ENCODE measurements at places on chromosomes 1 and 21.

DNA sequence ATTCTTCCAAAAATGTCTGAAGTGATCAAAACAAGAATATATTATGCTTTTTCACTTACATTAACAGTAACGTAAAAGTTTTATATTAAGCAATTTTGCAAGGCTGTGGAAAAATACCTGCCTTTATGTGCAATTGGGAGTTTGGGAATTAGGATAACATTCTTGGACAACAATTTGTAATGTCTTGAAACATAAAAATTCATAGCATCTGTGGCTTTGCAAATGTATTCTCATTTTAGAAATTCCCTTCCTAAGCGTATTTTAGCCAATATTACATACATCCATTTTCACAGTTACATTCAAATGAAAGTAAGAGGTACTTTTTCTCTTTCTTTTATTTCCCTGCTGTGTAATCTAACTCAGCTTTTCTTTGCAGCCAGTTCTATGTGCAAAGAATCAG lies 13.4 kb upstream of the CFH start:
- DNase-seq, result no peak

DNA sequence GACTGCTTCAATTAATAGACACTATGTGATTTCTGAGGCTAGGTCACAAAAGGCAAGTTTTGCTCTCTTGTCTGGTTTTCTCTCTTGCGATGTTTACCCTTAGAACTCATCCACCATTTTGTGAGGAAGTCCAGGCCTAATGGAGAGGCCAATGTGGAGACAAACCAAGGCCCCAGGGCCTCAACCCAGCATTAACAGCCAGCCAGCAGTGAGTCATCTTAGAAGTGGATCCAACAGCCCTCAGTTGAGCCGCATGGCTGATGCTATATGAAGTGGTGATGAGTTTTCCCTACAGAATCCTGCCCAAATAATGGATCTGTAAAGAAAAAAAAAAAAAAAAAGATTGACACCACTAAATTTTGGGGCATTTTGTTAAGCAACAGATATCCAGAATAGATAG lies 95.1 kb downstream of the DNTTIP2 start:
- no peak for DNase-seq

DNA sequence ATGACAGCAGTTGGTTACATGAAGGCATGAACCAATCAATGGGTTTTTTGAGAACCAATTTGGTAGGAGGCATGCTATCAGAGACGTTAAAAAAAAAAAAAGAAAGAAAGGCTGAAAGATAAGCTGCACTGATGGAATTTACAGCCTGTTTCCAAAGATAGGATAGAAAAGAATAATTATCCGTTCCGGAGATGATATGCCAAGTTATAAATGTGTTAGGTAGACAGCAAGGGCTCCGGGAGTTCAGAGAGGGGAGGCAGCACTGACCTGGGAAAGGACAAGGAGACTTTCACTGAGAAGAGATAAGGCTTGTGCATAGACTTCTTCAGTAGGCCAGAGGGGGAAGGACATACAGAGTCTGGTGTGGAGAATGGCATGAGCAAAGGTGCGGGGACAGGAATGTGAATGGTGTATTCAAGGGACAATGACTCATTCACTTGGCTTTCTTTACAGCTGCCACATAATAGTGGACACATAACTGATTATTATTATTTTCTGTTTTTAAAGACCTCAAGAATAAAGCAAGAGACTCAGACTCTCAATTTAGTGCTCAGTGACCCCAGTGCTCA lies 24.8 kb upstream of the ACBD6 start:
- no peak for DNase-seq

DNA sequence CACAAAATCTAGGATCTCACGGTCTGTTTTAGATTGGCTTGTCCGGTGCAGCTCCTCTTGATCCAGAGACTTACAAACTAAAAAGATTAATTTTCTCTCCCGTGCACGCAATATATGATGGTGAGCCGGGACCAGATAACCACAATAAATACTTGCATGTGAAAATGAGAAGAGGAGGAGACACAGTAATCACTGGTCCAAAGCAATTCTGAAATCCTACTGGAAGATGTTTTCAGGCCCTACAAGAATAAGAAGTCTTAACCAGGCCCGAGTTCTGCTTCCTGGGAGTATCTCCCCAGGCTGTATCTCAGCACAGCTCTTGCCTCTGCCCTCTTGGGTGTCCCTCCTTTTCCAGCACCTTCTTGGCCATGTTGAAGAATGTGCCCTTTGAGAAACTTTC lies 1.0 kb upstream of the WDR4 start:
- no peak for DNase-seq

GRCh38 chr1:172456344-172456769 lies 12.5 kb upstream of the PIGC start:
- no peak for DNase-seq

- DNase-seq, result peak; percentile 84
These were observed 27.8 kb upstream of the SUMO3 start for GRCh38 chr21:44845418-44846223.

DNA sequence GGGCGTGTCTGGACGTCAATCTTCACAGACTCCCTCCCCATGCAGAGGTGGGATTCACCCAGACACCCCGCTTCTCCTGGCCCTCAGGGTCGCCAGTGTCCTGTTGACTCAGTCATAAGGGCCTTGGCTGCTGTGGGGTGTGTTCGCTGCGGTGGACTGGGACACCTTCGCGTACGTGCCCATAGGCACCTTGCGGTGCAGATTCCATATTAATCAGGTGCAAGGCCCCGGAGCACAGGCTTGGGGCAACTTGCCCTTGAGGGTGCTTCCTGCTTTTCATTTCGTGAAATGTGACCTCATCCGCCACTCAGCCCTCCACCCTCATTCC lies 398 bp upstream of the SLC30A10 start:
- peak; percentile 60 for DNase-seq

- no peak for DNase-seq
These were observed 144.3 kb downstream of the FCRL5 start for GRCh38 chr1:157407917-157408525.

GRCh38 chr1:59767119-59767518 lies 47.6 kb upstream of the HOOK1 start:
- no peak for DNase-seq

DNA sequence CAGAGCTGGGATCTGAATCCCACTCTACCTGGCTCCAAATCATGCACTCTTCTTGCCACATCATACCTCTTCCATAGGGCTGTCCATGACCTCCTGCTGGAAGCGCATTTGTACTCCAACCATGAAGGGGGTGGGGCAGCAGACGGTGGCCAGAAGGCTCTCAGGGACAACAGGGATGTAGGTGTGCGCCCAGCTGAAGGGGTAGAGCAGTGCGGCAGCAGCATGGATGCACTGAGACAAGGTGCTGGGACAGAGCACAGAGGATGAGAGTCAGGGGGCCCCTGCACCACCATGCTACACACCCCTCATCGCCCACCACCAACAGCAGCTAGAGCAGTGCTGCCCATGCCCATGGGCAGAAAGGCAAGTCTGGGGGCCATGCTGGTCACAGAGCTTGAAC lies 8.4 kb downstream of the DENND2D start:
- no peak for DNase-seq

GRCh38 chr1:161725908-161726472 lies 4.6 kb downstream of the FCRLB start:
- DNase-seq, result peak; percentile 52

DNA sequence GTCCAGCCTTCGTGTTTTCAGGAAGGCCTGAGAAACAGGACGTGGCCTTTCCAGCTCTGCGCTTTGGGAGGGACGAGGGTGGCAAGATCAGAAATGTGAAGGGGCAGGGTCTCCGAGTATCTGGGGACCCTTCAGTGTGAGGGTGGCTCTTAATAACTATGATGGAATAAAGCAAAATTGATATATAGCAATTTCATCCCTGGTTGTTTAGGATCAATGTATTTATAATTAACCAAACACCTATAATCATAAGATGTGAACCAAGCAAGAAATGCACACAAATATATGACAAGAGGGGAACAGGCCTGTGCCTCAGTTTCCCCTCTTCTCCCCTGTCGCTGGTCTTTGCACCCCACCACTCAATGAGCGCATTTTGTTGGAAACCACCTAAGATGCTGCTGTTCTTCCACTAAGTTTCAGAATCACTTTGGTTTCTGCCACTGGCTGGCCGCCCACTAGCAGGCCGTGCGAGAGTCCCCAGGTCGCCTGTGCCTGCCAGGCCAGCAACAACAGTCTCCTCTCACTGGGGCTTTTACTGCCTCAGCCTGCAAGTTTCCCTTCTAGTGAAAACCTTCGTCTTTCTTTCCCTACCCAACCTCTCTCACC lies 36.6 kb downstream of the UBASH3A start:
- no peak for DNase-seq

GRCh38 chr21:43287111-43287760 lies 118.4 kb downstream of the CRYAA start:
- DNase-seq, result peak; percentile 71

DNA sequence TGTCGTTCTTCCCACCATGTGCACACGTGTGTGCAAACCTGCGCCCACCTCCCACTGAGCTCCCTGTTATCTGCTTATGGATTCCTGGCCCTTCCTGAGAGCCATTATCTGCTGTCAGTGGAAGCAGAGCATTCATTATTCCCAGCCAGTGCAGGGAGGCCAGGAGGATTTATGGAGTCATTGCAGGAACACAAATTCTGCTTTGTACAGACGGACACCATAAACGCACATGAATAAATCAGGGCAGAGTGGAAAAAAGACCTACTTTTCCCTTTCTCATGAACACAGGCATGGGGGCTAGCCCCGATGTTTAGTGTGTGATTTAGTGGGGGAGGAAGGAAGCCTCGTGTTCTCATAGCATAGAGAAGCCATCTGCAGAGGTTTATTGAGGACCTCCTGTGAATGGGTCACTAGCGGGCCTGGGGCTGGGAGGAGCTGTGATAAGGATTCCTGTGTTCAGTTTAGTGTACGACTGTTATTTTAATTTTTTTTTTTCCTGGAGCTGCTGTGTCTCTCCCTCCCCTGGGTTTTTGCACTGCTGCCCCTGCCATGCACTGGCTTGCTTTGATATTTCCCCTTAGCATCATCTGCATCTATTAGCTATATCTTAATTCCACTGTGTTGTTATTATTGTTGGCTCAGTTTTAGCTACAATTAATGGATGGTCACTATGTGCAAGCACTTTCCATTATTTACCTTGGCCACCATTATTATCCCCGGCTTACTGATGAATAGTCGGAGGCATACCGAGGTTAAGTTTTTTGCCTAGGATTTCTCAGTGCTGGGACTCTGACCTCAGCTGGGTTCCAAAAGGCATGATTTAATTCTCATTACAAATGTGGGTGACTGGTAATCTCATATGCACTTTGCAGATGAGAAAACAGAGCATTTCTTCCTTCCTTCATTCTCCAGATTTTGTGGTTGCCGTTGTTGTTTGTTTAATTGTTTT lies 33.0 kb downstream of the HUNK start:
- no peak for DNase-seq

GRCh38 chr1:43868741-43869067 lies 64.9 kb upstream of the ARTN start:
- DNase-seq, result no peak

- no peak for DNase-seq
These were observed 52.4 kb downstream of the CDC42BPA start for GRCh38 chr1:227265891-227266290.

DNA sequence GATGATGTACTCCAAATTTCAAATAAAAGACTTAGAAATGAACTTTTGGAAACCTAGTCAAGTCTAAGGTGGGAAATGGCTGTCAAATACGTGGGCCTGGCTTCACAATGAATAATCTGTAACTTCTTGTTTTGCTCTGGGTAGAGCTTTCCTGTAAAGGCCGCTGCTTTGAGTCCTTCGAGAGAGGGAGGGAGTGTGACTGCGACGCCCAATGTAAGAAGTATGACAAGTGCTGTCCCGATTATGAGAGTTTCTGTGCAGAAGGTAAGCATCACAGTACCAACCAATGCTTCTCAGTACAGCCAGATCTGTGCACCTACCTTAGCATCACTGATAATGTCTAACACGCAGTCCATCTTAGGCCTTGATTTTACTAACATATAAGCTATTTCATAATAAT lies 73.6 kb downstream of the TPR start:
- no peak for DNase-seq

- no peak for DNase-seq
These were observed 7.5 kb downstream of the MATN1 start for GRCh38 chr1:30715886-30716285.

- DNase-seq, result no peak
These were observed 31.1 kb downstream of the DIP2A start for GRCh38 chr21:46489800-46490199.

GRCh38 chr1:32989160-32990050 lies 24.8 kb upstream of the RNF19B start:
- no peak for DNase-seq

DNA sequence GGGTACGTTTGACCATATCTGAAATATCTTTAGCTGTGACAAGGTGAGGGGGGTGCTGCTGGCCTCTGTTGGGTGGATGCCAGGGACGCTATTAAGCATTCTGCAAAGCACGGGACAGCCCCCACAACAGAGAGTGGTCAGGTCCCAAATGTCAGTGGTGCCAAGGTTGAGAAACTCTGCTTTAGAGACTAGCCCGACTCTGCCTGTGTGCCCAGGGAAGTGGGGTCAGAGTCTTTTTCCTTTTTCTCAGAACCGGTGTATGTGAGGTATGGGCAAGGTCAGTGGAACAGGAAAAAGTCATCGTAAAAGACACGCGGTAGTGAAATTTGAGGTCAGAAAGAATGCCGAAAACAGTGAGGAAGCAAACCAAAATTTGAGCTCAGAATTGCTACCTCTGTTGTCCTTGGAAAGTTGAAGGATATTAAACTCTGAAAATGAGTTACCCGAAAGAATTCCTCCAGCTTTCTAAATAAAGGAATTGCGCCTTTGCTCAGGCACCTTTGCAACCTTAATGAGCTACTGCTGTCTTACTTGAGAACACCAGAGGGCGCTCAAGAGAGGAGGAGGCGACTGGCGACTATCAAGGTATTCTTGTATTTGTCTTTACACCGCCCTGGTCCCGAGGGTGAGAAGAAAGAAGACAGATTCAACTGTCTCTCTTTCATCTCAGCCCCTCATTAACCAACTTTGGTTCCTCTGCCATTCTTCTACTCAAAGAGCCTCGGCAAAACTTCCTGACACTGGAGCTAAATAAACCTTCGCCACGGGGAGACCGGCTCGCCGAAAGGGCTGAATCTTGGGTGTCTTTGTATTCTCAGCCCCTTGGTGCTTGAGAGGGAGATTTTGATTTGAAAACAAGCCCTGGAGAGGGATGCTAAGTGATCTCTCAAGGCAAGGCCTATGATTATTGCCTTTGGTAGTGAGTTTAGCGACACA lies 85.4 kb upstream of the OLIG2 start:
- DNase-seq, result no peak

DNA sequence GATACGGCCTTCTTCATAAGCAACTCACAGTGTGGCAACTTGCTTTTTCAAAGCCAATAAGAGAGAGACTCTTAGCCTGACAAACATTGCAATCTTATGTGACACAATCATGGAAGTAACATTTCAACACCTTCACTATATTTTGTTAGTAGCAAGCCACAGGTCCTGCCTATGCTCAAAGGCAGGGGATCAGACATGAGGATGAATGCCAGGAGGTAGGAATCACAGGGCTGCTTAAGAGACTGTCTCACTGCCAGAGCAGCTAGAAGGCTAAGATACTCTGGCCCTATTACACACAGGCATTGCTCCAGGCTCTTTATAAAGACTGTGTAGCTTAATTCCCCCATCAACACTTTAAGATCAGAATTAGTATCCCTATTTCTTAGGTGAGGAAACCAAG lies 236.2 kb upstream of the KAZN start:
- no peak for DNase-seq

GRCh38 chr1:209714338-209714737 lies 9.7 kb downstream of the HSD11B1 start:
- no peak for DNase-seq

Measured in mucosa of descending colon (tissue), 3 donors.